IMR-90 (cell line): ENCODE measurements at places on chromosomes 5 and 9. TPM values are rescaled to one million over a fixed set of nuclear protein-coding genes. Genes with fewer than 3 reads are reported as not detected.

DNA sequence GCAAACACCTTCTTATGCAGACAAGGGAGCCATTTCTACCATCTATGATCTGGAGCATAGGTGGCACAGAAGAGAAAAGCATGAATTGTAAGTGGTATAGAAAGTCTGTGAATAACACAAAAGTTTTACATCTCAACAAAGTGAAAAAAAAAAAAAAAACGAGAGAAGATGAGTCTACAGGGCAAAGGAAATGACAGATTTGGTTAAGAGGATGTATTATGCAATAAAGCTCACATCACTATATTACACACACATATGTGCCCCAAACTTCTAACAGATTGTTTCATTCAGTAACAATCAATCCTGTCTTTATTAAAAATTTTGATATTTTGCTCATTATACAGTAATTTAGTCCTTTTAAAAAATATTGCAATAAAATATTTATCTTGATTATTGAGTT lies 49.8 kb downstream of the CERT1 start:
- peak; percentile 44 for DNase-seq

- no peak for DNase-seq
These were observed 997.8 kb upstream of the CDH18 start for GRCh38 chr5:20985754-20986153.

DNA sequence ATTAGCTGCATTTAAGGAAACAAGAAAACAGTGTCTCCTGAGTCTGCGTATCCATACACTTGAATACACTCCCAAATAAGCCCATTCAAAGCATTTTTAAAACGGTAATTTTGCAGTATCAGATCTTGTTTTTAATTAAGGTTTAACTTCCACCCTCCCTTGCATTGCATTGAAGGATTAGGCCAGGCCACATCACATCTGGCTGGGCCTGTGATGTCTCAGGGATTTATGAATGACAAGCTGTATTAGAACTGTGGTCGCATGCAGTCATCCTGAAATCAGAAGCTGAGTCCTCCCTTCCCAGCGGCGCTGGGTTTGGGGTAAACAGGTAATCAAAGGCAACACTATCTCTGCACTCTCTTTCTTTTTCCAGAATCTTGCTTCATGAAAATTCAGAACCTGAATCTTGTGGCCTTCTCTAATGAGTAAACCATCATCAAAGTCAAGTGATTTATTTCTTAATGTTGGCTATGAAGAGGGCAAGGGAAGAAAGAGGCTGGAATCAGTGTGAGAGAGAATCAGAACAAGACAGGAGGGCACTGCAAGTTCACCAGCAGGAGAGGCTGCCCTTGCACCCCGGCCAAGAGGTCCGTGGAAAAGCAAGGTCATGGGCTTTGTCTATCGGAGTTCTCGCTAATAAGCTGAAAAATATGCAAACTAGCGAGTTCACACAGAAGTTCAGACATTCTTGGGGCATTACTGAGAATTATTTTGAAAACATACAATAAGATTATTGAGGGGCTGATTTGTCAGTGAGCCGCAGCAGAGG lies 80.0 kb upstream of the ZSWIM6 start:
- no peak for DNase-seq

GRCh38 chr9:113654605-113655428 lies 191.3 kb downstream of the RGS3 start:
- no peak for DNase-seq

GRCh38 chr5:154369682-154370081 lies 76.1 kb upstream of the SAP30L start:
- DNase-seq: peak; percentile 36

- no peak for DNase-seq
These were observed 53.2 kb downstream of the NSG2 start for GRCh38 chr5:174098694-174099093.

GRCh38 chr9:102362470-102363132 lies 624.2 kb upstream of the GRIN3A start:
- DNase-seq: no peak

GRCh38 chr9:71602652-71603051 lies 165.7 kb downstream of the CEMIP2 start:
- DNase-seq: no peak

DNA sequence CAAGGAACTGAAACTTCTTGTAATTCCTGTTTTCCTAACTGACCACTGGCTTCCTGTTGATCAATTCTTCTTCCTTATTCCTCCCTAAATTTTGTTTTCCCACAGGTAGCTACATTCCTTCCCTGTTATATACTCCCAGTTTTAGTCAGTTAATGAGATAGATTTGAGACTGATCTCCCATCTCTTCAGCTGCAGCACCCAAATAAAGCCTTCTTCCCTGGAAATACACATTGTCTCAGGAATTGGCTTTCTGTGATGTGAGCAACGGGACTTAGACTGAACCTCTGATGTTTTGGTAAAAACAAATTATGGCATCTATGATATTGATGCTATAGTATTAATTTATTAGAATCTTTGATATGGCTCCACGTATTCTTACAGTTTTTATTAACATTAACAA lies 617.3 kb upstream of the ST8SIA4 start:
- DNase-seq: no peak

DNA sequence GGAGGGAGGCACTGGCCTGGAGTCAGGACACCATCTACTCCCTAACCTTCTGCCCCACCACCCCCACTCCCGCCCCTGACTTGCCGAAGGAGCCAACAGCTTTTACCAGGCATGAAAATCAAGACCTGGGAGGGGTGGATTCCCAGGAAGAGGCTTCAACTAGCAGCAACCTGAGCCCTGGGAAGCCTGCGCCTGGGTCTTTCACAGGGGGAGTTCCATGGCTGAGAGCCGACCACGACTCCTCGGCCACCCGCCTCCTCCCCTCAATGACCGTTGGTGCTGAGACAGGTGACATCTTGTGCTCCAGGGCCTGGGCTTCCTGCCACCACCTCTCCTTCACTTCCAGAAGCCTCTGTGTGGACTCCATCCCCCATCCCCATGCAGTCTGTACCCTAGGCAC lies 37.1 kb downstream of the BARX1 start:
- DNase-seq: no peak

GRCh38 chr5:114148253-114148652 lies 213.6 kb upstream of the KCNN2 start:
- no peak for DNase-seq

DNA sequence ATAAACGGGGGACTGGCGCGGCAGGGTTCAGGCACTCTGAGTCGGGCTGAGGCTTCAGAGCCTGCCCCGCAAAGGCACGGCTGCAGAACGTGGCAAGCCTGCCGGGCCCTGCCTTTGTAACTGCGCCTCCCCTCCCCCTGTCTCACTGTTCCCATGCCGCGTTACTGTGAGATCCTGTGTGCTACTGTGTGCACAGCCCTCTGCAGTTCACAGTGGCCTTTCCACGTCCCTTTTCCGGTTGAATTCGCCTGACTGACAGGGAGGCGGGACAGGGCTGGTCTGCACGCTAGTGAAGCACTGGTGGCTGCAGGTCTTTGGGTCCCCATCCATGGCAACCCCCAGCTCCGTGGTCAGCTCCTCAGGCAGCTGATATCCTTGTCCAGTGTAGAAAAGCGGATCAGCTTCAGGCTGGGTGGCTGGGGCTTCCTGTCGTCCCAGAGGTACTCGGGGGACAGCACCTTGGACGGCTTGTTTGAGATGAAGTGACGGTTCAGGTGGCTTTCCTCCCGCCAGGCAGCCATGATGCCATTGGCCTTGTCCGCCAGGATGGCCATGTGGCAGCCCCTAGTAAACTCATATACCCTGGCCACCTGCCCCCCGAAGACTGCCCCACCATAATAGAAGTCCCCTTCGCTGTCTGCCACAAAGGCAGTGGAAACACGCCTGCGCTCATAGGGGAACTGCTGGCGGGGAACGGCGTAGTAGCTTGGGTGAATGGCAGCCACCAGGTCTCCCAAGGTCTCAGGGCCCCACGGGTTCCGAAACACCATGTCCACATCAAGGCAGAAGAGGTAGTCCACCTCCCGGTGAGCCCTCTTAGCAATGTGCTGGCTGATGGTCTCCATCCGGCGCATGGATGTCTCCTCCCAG lies 10.3 kb downstream of the GBGT1 start:
- DNase-seq: no peak

- peak; percentile 21 for DNase-seq
These were observed 64.9 kb downstream of the ZNF618 start for GRCh38 chr9:113941056-113941455.

- DNase-seq: no peak
These were observed 32.9 kb downstream of the ACER2 start for GRCh38 chr9:19441730-19442129.

DNA sequence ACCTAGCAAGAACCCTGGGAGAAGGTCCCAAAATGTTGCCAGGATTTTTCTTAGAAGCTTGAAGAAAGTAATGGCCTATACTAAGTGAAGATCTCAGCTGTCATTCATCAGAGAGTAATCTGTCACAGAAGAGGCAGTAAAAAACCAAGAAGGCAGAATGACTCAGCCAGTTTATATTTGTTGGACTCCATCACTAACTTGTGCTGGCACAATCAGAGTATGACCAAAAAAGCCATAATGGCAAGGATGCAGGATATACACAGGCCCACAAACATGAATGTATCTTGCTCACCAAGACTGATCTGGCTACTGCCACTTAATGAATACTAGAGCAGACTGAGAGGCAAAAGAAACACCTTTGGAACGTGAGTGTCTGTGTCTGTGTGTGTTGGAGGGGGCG lies 104.0 kb upstream of the POU5F2 start:
- no peak for DNase-seq

- DNase-seq: no peak
These were observed 233.6 kb downstream of the CRB2 start for GRCh38 chr9:123589361-123590239.

DNA sequence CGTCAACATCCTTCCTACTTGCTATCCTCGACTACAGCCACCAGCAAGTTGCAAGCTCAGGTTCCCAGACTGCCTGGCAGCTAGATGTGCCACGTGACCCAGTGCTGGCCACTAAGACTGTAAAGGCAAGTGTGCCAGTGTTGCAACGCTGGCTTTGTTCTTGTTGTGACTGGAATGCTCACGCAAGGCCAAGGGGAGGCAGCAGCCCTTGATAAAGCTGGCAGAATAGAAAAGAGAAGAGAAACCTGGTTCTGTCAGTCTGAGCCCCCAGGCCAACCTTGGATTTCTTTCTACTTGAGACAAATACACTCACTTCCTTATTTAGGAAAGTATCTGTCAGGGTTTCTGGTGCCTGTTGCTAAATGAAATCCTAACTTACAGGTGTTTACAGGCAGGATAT lies 113.0 kb downstream of the KLHL3 start:
- DNase-seq: no peak

- DNase-seq: no peak
These were observed 53.2 kb downstream of the NDST1 start for GRCh38 chr5:150561192-150561512.

DNA sequence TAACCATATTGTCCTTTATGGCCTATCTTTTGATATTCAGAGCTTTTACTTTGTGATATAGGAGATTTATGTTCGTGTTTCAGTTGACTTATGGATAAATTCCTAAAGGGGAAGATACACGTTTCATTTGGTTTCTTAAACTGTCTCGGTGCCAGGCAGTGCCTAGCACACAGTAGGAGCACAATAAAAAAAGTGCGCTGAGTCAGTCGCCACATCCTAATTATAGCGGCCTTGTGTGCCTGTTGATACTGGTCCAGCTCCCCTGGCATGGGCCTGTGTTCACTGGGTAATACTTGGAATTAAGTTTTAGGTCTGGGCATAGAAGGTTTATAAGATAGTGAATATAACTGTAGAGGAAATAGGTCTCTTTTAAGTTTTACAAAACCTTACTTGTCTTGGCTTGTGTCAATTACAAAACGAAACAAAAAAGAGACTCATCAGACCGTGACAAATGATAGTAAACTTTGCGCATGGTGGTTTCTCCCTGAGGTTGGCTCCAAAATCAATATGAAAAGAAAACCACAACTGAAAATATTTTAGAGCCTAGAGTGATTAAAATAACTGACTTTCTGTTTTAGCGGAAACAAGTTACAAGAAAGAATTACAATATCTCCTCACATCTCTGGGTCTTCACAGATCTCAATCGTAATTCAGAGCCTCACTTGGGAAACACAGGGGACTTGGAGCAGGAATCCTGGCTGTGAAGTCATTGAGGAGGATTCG lies 84.8 kb downstream of the MVB12B start:
- no peak for DNase-seq

GRCh38 chr5:178587763-178588611 lies 2.2 kb downstream of the COL23A1 start:
- DNase-seq: no peak

DNA sequence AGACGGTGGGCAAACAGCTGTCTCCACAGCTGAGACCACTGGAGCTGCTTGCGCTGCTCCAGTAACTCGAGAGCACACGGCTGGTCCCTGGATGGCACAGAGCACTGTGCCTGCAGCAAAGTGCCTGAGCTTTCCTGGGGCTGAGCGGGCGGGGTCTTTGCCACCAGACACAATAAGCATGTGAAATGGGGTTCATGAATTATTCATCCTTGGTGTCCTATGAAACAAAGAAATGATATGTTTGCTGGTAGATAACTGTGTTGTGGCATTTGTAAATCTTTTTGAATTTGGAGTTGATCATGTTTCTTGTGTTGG lies 151.7 kb upstream of the MPDZ start:
- no peak for DNase-seq

DNA sequence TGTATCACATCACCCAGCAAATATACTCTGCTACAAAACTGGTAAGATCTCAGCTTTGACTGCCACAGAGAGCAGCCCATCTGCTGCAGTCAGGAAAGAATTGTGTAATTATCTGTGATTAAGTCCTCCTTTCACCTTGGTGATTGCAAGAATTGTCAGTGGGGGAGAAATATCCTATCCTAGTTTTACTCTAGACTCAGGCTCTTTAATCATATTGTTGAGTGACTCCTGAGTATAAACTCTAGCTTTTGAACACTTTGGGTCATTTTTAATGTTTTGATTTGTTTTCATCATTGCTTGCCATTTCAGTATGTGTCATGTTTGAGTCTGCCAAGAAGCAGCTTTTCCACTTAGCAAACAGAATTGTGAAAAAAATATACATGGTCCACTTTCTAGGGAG lies 32.1 kb downstream of the VCAN start:
- DNase-seq: peak; percentile 64

- no peak for DNase-seq
These were observed 121.3 kb downstream of the RPS23 start for GRCh38 chr5:82156874-82157273.

GRCh38 chr9:21961569-21961968 lies 32.6 kb downstream of the CDKN2A start:
- no peak for DNase-seq

GRCh38 chr5:176692839-176693476 lies 45.7 kb downstream of the TSPAN17 start:
- DNase-seq: no peak

- no peak for DNase-seq
These were observed 366.4 kb downstream of the PSAT1 start for GRCh38 chr9:78663369-78663768.

Gene PTGER4
- total RNA-seq: 7.9 and 10.6 TPM in 2 replicates

Gene S100Z
- total RNA-seq: not detected in 2 replicates

Gene ENHO
- not detected in 2 replicates for total RNA-seq

Gene CDC20B
- not detected in 2 replicates for total RNA-seq

Gene MYMK
- total RNA-seq: not detected in 2 replicates

Gene CACNA1B
- total RNA-seq: not detected in 2 replicates

Gene LEAP2
- total RNA-seq: under 0.01 TPM in 2 replicates

Gene MARCOL
- not detected in 2 replicates for total RNA-seq

Gene IL9
- total RNA-seq: not detected in 2 replicates

Gene MOB3B
- total RNA-seq: under 0.01 TPM in 2 replicates

Gene TMEM215
- not detected in 2 replicates for total RNA-seq

Gene SCGB3A2
- not detected in 2 replicates for total RNA-seq

Gene SHB
- total RNA-seq: 6.1 and 7.8 TPM in 2 replicates

Gene NNT
- total RNA-seq: 57.2 and 58.0 TPM in 2 replicates

Gene BAAT
- total RNA-seq: under 0.01 TPM in 1 of 2 replicates, not detected in the other
